ENCODE measurements at places on chromosomes 13 and 19.

GRCh38 chr13:71860547-71861138 is 6.4 kb downstream of the DACH1 start:
- DNase-seq = no peak

GRCh38 chr19:9849791-9850190 is 14.7 kb downstream of the PIN1 start:
- no peak for DNase-seq

DNA sequence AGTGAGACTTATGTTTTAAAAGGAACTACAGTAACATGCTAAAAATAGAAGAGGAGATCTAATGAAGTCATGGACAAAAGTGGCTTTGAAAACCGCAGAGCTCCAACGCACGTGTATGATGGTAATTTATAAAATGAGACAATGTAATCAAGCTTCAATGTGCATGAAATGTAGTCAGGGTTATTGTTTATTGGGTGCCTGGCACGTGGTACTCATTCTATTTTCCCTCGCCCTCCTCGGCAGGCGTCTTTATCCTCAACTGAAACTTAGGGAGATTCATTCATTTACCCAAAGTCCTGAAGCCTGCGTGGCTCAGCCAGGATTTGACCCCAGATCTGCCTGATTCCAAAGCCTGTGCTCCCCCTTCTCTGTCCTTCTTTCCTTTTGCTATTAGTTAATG is 79.8 kb downstream of the CHST8 start:
- DNase-seq = no peak

- DNase-seq = no peak
Measured at GRCh38 chr13:65860306-65860705, 1369.8 kb downstream of the PCDH9 start.

- DNase-seq = no peak
Measured at GRCh38 chr13:109198585-109198984, 569.2 kb downstream of the MYO16 start.

GRCh38 chr13:20924758-20925394 is 22.3 kb upstream of the XPO4 start:
- peak; percentile 17 for DNase-seq

- no peak for DNase-seq
Measured at GRCh38 chr13:60201286-60201685, 37.6 kb upstream of the DIAPH3 start.

GRCh38 chr13:59229861-59230260 is 933.9 kb downstream of the DIAPH3 start:
- no peak for DNase-seq

GRCh38 chr13:40306817-40307216 is 359.6 kb downstream of the FOXO1 start:
- no peak for DNase-seq

DNA sequence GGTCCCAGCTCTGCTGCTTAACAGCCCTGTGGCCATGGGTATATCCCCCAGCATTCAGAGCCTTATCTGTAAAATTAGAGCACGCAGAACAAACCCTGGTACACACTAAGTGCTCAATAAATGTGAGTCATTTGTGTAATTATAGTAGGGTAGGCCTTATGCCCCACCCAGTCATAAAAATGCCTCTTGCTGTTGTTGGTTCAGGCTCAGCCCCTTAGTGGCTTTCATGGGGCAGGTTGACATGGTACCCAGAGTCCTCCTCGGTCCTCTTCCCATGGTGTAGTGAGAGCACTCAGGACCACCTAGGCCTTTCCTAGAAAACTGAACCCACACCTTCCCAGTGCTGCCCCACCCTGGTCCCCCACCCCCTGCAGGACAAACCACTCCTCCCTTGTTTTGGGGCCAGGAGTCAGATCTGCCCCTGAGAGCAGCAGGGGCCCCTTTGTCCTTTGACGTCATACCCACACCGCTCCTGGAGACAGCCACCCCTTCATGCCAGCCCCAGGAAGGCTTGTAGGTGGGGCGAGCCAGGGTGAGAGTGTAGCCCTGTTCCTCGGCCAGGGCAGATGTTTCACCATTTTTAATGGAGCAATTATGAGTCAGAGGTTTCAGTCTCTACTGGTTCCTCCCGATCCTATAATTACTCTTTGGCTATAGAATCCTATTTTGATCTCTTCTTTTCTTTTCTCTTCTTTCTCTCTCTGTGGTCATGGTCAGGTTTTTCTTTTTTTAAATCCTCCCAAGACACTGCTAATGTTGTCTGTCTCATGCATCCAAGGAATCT is 36.8 kb downstream of the ACTN4 start:
- DNase-seq = no peak

DNA sequence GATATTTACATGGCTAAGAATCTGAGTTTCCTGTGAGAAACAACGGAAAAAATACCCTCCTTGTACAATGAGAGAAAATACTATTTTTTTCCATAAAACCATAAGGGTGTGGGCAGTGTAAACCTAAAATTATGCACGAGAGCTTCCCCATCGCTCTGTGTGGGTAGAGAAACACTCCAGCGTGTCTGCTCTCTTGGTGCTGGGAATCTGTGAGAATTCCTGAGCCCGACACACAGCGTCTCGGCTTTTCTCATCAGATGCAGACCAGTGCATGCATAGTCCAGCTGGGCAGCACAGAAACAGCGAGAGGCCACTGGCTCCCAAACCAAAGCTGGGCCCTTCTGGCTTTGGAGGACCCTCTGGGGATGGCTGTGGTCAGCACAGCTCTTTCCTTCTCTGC is 12.0 kb downstream of the PLPP2 start:
- DNase-seq = no peak

DNA sequence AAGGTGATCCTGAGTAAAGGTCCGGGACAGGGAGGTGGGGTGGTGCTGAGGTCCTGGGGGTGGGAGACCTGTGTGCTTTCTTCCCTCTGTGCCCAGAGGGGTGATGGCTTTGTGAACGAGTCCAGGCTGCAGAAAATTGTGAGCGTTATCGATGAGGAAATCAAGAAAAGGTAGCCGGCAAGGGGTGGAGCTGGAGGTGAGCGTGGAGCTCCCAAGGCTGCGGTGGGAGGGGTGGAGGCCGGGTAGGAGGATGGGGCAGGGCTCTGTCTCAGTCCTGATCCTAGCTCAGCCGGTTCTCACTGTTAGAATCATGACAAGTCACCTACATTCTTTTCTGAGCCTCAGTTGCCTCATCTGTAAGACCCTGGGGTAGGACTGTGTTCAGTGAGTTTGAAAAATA is 4.0 kb downstream of the SELENOV start:
- no peak for DNase-seq

- no peak for DNase-seq
Measured at GRCh38 chr19:54393381-54393780, 21.9 kb upstream of the TTYH1 start.

DNA sequence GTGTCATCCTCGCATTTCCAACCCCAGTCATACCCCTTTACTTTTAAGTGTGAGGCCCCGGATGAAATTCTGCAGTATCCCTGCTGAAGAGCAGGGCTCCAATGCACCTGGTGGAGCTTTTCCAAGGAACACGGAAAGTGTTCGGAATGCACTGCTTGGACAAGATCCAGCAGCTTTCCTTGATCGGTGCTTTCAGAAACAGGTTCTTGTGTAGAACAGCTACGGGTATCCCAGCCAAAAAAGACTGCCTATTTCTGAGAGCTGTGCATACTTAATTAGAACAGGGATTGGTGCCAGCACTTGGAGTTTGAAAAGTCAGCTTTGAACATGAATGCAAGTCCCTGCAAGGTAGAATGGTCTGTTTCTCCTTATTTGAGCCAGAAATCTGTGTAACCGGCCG is 87.2 kb upstream of the C1QTNF9B start:
- DNase-seq = no peak

DNA sequence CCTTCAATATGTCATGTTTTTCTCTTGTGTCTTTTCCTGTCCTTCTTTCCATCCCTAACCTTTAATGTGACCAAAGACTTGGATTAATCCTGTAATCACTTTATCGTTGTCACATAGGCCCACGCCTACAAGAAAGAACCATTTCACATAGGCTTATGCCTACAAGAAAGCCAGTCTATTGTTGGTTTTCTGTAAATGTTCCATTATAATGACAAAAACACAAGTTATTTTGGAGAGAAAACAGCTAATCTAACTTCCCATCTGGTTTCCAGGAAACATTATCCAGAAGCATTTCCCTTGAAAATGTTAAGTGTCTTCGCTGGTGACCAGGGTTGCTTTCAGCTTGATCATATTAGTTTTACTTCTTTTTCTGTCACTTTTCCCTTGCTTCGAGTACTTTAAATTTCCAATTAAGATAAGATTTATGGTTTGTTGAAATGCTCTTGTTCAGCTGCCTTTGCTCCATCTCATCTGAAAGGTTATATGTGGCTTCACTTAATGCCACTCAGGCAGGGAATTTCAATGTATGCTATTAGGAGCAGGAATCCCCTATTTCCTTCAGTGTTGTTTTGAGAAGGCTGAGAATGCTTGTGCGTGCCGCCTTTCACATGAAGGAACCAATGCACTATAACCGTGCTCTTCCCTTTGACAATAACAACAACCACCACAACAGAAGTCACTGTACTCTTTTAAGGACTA is 708.2 kb downstream of the EFNB2 start:
- DNase-seq = no peak

GRCh38 chr13:95745289-95745688 is 68.3 kb downstream of the DNAJC3 start:
- no peak for DNase-seq

DNA sequence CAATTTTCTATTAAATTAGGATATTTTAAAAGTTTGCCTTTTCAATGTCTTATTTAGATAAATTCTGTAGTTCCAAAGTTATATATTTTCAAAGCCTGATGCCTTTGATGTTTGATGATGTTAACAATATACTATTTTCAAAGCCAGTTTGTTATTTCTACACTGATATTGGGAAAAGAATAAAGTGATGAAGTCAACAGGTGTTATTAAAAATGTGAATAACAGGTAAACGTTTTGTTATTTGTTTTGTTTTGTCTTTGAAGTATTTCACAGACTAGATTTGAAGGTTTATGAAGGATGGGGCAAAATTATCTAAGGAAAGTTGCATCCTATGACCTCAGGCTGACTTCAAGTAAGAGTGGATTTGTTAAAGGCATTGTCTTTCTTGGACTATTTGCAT is 33.1 kb upstream of the ZNF420 start:
- DNase-seq = no peak

GRCh38 chr13:51632591-51633362 is 48.5 kb downstream of the WDFY2 start:
- DNase-seq = no peak

DNA sequence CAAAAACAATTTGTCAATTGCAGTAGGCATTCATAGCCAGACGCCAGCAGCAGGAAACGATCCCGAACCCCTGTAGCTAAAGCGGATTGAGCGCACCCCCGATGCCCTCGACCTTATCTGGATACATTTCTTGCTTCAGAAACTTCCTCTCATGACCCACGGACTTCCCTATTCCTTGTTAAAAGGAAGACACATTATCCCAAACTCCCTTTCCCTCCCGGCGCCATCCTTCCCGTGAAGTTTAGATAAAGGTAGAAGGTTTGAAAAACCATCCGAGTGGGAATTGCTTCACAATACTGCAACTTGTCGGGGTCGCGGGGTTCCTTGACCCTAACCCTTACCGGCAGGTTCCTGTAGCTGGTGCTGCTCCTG is 977 bp downstream of the PCDH20 start:
- no peak for DNase-seq

- no peak for DNase-seq
Measured at GRCh38 chr19:40366697-40367561, 18.4 kb downstream of the PLD3 start.

DNA sequence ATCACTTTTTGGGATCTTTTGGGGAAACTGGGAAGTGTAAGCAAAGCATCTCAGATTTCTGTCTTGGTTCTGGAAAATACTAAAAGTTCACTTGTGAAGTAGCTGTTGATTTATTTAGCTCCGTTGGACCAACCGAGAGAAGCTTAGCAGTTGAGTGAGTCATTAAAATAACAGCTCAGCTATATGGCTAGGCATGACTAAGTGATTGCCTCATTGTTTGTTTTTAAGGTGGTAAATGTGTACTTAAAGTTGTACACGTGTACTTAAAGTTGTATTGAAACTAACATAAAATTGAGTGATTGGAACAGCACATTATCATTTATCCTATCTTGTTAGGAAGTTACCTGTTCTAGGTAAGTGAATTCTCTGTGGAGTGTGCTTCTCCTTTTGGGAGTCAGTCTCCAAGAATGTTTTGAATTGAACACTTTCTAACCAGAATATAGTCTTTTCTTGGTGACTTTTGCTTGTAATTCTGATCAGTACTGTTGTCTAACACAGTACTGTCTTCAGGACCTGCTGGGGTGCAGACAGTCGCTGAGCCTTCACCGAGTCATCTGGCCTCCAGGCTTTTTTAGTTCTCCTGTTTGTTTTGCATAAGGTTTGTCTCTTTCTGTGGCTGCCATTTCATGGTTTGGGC is 2.9 kb upstream of the DCUN1D2 start:
- no peak for DNase-seq

DNA sequence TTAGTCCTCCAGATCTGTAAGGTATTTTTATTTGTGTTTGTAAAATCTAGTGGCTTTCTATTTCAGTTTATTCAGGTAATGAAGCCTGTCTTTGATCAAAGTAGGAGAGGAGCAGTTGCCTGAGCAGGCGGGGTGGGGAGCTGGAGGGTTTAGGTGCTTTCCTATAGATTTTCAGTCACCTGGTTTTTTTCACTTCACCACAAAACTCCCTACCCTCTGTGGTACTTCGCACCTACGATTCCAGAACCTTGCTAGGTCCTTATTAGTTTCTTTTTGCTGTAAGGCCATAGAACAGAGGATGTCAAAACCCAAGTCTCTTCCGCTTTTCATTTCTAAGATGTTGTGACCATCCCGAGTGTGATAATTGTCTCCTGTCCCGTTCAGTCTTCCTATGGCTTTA is 26.6 kb downstream of the SLAIN1 start:
- no peak for DNase-seq

GRCh38 chr13:64206430-64207225 is 2791.0 kb upstream of the PCDH20 start:
- DNase-seq = no peak

DNA sequence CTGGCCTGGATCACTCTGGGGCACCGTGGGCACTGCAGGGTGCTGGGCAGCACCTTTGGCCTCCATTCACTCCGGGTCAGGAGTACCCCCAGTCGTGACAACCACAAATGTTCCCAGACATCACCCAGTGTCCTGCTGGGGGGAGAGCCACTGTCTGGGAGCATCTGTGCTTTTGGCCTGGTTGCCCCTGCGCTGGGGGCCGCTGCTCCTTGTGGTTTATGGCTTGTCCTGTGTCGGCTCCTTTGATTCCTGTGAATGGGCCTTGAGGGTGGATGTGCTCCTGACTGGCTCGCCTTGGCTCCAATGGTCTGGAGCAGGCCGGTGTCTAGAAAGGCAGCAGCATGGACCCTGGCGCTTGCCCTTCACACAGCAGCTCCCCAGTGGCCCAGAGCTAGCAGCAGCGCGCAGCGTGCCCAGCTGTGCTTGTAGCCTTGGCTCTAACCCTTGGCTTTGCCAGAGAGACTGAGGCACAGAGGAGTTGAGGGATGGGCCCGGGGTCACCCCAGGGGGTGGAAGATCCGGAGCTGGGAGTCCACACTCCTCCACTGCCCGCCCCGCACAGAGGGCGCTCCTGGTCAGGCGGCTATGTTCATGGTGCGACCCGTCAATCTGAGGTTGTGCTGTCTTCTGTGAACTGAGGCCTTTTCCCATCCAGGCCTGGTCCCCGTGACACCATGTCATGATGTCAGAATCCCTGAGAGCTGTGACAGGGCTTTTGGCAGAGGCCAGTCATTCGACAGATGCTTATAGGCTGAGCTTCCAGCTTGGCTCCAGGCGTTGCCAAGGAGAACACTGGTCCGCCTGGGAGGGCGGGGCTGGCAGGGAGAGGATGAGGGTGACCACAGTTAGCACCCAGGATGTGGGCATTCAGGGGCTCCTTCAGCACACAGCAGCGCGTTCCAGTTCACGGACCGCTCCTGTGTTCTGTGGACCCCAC is 4.1 kb downstream of the DAZAP1 start:
- DNase-seq = no peak

GRCh38 chr19:17654993-17655392 is 33.2 kb downstream of the UNC13A start:
- DNase-seq = no peak
